Amygdala (tissue), 56 donors: ENCODE measurements at places on chromosomes 2 and 18.

DNA sequence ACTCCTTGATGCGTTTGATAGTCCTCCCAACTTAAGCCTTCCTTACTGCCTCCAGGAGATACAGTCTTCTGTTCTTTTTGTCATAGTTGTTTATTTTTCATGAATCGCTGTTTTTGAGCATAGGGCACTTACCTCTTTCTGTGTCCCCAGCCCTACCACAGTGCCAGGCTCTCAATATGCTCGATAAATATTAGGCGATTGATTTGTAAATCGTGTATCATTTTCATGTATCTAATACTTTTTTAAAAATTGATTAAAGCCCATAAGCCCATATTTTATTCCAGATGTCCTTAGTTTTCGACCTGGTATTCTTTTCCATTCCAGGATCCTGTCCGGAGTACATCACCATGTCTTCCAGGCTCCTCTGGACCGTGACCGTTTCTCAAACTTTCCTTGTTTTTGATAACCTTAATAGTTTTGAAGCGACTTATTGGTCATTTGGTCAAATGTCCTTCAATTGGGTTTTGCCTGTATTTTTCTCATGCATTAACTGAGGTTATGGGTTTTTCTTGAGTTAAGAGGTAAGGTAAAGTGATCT is 444 bp upstream of the MMADHC start:
- DNase-seq: no peak

GRCh38 chr2:127410871-127411652 is 7.2 kb upstream of the PROC start:
- no peak for DNase-seq

GRCh38 chr2:190344276-190344827 is 963 bp downstream of the INPP1 start:
- peak; percentile 41 for DNase-seq

DNA sequence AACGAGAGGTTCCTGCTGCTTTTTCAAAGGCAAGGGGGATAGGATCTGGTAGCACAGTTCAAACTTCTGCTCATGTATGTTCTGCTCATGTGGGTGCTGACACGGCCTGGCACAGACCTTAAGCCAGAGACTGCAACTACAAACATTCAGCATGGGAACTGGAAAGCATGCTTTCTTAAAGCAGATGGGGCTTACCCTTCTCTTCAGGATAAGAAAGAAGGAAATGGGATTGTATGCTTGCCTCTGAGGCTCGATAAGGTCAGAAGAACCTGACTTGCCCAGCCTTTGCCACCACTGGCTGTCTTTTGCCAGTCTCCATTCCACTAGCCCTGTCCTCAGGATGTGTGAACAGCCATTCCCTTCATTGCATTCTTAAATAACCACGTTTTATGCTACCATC is 10.7 kb downstream of the DOCK10 start:
- DNase-seq: no peak

DNA sequence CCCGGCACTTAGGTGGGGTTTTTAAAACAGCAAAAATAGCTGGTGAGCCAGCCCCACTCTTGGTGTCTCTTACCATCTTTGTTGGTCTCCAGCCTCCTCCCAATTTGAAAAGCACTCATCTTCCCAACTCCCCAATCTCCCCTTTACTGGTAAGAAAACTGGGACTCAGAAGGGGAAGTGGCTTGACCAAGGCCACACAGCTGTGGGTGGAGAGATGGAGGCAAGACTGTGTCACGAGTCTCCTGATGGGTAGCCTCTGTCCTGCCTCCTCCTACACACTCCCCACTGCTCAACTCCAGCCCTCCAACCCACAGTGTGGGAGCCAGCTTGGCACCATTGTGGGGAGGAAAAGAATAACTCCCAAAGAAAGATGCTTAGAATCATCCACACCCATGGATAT is 140.4 kb downstream of the SMAD2 start:
- no peak for DNase-seq

DNA sequence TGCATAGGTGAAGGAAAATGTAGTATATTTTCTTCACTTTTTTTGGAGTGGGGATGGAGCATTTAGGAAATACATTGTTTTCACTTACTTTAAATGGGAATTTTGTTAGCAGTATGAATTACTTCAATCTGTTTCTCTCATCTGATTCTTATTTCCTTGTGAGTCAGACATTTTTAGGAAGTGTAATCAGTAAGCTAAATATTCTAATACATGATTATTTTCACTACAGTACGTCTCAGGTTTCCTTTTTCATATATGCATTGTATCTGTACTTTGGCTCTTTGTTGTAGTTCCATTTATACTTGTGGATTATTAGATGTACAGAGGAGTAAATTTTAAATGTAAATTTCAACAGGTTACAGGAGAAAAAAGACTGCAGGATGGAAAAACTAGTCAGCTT is 27.9 kb downstream of the GPD2 start:
- DNase-seq: no peak

GRCh38 chr18:34223893-34224422 is 755 bp downstream of the NOL4 start:
- DNase-seq: no peak

DNA sequence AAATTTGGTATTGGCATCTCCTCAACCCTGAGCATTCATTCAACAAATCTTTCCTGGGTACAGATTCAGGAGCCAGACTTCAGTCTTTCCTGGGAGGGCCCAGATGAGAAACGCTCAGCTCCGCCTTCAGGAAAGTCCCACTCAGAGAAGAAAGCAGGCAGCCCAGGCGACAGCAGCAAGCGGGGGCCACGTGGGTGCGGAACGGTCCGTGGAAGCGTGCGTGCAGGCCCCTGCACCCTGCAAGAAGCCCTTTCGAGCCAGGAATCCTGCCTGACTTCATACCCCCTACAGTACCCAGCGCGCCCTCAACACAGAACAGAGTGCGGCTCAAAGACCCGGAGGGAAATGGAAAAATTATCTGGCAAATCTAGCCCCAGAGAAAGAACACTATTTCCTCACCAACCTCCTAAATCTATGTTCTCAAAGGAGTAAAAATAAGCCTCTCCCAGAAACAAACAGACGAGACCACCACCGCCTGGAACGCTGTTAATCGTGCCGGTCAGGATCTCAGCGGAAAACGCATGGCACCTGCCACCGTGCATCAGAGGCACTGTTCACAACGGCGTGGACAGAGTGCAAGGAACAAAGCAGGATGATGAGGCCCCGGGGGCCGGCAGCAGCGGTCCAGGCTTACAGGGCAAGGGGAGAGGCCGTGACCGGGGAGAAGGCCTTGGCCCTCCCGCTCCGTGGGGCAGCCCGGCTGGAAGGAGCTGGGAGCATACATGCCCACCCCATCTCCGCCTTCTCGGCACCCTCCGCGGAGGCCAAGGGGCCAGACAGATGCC is 318.3 kb downstream of the EIPR1 start:
- DNase-seq: no peak

- DNase-seq: no peak
Measured at GRCh38 chr18:50161597-50162205, 33.2 kb downstream of the MYO5B start.

- no peak for DNase-seq
Measured at GRCh38 chr18:25077038-25077943, 274.7 kb downstream of the ZNF521 start.

- no peak for DNase-seq
Measured at GRCh38 chr2:142142595-142142994, 11.8 kb upstream of the LRP1B start.

- DNase-seq: no peak
Measured at GRCh38 chr2:126657148-126657635, 1.2 kb downstream of the GYPC start.

- DNase-seq: no peak
Measured at GRCh38 chr2:102686479-102687439, 67.4 kb downstream of the SLC9A2 start.

DNA sequence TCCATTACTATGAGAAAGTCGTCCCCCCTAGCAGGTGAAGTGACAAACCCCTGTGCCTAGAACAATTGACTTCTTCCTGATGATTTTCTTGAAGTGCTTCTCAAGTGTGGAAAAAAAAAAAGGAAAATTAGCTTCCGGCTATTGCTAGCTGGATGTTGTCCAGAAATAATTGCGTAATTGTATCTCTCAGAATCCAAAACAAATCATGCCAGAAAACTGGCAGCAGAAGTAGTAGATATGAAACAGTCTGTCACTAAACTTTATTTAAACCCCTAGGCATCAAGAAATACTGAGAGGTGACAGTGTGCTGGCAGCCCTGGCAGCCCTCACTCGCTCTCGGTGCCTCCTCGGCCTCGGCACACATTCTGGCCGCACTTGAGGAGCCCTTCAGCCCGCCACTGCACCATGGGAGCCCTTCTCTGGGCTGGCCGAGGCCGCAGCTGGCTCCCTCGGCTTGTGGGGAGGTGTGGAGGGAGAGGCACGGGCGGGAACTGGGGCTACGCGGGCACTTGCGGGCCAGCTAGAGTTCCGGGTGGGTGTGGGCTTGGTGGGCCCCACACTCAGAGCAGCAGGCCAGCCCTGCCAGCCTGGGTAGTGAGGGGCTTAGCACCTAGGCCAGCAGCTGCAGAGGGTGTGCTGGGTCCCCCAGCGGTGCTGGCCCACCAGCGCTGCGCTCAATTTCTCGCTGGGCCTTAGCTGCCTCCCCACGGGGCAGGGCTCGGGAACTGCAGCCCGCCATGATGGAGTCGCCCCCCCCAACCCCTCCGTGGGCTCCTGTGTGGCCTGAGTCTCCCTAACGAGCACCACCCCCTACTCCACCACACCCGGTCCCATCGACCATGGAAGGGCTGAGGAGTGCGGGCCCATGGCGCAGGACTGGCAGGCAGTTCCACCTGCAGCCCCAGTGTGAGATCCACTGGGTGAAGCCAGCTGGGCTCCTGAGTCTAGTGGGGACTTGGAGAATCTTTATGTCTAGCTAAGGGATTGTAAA is 80.5 kb upstream of the ABCA12 start:
- no peak for DNase-seq

DNA sequence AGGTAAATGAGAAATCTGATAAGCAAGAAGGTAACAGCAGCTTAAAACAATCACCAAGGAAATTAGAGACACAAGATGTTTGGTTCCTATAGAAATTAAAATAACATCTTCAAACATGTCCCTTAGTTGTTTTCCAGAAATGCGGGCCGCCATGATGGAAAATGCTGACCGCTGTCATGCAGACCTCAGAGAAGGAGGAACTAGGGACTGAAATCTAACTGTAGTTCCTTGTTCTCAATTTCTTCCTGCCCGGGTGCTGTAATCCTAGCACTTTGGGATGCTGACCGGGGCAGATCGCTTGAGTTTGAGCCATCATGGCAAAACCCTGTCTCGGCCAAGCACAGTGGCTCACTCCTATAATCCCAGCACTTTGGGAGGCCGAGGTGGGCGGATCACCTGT is 51.1 kb downstream of the TEX51 start:
- no peak for DNase-seq

DNA sequence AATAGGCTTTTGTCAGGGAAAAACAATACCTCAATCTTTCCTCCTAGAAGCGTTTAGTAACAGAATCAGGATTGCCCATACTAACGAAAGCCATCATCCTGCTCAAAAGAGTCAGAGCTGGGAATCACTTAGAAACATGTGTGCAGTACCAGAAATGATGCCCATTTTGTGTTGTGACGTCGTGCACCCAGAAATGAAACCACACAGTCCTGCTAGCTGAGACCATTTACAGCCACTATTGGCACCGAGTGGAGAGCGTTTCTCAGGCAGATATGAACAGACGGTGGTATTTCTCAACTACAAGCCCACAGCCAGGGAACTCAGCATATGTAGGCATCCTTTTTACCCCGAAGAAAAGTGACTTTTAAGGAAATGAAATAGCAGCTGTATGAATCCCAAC is 284.3 kb upstream of the LRATD1 start:
- no peak for DNase-seq

DNA sequence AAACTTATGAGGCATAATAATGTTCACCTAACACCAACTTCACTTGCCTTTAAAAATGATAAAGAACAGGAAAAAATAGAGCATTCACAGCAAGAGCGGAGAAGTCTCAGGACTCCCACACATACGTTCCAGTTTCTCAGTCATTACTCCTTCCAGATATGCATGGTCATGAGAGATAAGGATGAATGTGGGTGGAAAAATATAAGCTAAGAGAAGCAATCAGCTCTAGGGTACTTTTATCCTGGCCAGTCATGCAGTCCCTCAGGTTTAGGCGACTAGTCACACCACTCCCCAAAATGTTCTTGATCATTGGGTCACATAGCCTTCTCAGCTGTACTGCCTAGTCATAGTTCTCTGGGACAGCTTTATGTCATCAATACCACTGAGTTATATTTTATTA is 29.2 kb upstream of the CCDC178 start:
- DNase-seq: no peak

GRCh38 chr18:58844871-58845270 is 19.8 kb upstream of the ZNF532 start:
- no peak for DNase-seq

GRCh38 chr2:55555977-55556376 is 36.5 kb downstream of the CFAP36 start:
- no peak for DNase-seq

DNA sequence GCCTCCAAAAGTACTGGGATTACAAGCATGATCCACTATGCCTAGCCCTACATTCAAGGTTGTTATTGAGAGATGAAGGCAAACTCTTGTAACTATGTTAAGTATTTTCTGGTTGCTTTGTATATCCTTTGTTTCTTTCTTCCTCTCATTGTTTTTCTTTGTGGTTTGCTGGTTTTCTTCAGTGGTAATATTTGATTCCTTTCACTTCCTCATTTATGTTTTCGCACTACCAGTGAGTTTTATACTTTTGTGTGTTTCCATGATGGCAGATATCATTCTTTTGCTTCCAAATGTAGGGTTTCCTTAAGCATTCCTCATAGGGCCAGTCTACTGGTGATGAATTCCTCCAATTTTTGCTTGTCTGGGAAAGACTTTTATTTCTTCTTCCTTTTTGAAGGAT is 90.2 kb downstream of the NCK2 start:
- DNase-seq: no peak

- DNase-seq: no peak
Measured at GRCh38 chr2:200534572-200534971, 8.6 kb downstream of the SGO2 start.

DNA sequence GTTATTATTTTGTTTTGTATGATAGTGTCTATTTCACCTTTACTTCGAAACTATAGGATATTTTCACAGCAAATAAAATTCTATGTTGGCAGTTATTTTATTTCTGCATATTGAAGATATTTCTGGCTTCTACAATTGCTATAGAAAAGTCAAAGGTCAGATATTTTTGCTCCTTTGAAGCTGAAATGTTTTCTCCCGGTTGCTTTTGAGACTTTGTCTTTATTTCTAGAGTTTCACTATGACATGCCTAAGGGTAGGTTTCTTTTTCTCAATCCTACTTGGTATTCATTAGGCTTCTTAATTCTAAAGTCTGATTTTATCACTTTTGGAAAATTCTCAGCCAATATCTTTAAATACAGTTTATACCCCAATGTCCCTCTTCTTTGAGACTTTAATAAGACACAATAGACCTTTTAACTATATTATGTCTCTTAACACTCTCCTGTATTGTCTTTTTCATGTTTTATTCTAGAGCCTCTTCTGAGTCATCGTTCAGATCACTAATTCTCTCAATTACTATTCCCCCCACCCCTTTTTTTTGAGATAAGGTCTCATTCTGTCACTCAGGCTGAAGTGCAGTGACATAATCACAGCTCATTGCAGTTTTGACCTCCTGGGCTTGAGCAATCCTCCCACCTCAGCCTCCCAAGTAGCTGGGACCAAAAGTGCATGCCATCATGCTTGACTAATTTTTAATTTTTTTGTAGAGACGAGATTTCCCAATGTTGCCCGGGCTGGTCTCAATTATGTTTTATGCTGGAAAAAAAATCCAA is 50.5 kb downstream of the USP37 start:
- no peak for DNase-seq
